ENCODE measurements at places on chromosomes 7 and 10.

- peak; percentile 82 for DNase-seq
Observed at GRCh38 chr10:44706745-44707144, 204.4 kb upstream of the TMEM72 start.

DNA sequence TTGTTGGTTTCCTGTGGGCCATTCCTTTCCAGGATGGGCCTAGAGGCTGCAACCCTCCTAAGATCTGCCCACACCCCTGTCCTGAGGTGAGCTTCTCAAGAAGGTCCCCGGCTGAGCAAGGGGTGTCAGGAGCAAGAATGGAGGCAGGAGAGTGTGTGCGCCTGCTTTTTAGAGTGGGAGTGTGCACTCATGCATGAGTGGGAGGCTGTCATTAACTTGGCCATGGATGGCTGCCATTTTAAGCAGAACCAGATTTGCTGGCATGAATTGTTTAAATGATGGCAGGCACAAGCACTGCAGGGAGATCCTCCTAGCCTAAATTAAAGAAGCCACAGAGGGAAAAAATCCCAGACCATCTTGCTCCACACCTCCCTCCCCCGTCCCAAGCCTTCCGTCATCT, 2.9 kb upstream of the SGPL1 start:
- no peak for DNase-seq

DNA sequence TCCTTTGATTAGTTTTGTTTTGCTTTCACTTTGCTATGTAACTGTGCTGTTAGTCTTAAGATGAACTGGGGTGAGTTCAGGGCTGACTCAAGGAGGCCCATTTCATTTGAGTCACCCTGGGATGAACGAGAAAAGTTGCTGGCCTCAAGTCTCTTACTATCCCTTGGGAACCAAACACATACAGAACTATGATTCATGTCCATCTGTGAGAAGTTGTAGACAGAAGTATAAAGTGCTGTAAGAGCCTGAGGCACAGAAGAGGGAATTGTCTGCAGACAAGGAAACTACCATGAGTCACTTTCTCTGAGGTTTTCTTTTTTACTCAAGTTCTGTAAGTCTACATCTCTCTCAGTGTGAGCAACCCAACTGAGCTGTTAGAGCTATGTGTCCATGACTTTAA, 179.8 kb upstream of the CSTF2T start:
- peak; percentile 98 for DNase-seq

GRCh38 chr7:118153551-118154177, 30.3 kb upstream of the LSM8 start:
- DNase-seq, result peak; percentile 61

- no peak for DNase-seq
Observed at GRCh38 chr7:126685596-126685995, 567.1 kb downstream of the GRM8 start.

DNA sequence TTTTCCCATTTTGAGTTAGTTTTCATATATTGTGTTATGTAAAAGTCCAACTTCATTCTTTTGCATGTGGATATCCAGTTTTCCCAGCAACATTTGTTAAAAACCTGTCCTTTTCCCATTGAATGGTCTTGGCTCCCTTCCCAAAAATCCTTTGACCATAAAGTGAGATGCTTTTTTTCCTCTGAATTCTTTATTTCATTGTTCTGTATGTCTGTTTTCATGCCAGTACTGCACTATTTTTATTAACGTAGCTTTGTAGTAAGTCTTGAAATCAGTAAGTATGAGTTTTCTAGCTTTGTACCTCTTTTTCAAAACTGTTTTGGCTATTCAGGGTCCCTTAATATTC, 20.0 kb downstream of the C1GALT1 start:
- DNase-seq, result no peak

DNA sequence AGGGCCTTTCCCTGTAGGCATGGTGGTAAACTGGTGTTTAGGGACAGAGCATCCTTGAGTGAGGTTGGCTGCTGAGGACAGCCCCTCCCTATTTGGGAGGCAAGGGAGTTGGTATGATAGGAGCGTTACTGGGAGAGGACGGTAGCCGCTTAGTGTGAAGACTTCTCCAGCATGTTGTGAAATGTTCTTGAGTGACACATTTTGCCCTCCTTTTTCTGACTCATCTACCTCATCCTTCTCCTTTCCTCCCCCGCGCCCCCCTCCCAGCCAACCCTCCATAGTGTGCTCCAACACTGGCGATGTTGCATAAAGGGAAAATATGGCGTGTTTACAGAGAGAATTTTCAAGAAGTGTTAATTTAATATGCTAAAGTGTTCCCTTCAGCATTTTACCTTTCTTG, 645.0 kb upstream of the GALNT17 start:
- DNase-seq, result no peak

- no peak for DNase-seq
Observed at GRCh38 chr7:1211611-1212010, 21.1 kb upstream of the UNCX start.

- DNase-seq, result peak; percentile 70
Observed at GRCh38 chr10:115417585-115418265, 324.6 kb downstream of the ATRNL1 start.

DNA sequence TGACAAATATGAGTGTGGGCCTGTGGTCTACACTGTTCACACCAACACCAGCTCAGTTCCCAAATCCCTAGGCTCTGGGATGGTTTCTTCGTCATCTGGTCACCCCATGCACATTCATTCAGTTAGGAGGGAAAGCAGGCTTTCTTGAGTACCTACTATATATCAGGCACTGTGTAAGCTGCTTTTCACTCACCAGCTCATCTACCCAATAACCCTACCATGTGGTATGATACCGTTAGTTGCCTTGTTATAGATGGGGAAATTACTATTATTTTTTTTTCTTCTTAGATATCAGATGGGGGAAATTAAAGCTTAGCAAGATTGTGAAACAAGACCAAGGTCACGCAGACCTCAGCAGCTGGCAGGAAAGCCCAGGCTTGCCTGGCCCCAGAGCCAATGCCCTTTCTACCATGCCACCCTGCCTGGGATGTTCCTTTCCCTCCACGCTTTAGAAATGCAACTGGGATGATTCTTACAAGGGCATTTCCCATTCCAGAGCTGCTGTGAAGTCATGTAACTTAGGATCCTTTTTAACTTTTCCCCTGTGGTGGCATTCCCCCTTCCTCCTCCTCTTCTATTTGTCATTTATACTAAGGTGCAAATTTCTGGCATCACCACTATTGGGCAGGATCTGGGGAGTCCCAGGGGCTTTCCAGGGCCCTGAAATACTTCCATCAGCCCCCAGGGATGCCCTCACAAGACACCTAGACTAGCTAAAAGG, 93.1 kb upstream of the EFCAB10 start:
- DNase-seq, result no peak

GRCh38 chr7:107528461-107528860, 35.3 kb downstream of the COG5 start:
- peak; percentile 60 for DNase-seq

- DNase-seq, result no peak
Observed at GRCh38 chr10:1114719-1115606, 58.8 kb downstream of the WDR37 start.

GRCh38 chr7:14501436-14501835, 401.1 kb downstream of the DGKB start:
- no peak for DNase-seq

GRCh38 chr7:72258074-72258473, 154.1 kb downstream of the CALN1 start:
- DNase-seq, result no peak

GRCh38 chr10:31131251-31131650, 99.6 kb upstream of the ZNF438 start:
- DNase-seq, result no peak

DNA sequence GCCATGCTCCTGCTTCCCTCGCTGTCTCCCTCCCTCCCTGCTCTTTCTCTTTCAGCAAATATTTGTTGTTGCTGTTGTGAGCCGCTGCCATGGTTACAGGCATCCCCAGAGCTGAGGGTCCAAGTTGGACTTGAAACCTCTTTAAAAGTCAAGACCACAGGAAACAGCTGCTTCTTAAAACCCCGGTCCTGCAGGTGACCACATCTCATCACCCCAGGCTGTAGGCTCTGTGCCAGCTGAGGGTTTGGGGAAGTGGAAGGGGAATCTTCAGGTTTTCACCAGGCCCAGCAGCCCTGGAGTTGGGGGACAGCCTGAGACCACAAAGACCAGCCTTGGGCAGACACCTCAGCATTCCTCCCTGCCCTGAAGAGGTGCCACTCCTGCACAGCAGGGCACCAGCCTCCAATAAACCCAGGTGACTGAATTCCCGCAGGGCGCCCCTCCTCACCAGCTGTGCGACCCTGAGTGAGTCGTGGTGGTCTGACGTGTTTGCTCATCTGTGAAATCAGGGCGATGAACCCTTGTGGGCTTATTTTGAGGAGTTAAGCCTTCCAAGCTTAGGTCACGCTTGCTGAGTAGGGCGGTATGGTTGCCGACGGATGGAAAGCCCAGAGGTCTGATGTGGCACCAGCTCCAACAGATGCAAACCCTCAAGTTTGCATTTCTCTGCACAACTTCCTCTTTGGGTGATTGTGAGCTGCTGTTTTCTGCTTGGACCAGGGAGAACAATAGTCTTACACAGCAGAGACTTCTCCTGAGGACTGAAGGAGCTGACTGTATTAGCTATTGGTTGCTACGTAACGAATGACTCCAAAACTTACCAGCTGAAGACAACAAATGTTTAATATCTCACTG, 24.8 kb downstream of the NPTX2 start:
- no peak for DNase-seq

- no peak for DNase-seq
Observed at GRCh38 chr10:124181656-124182055, 88.3 kb upstream of the CHST15 start.

DNA sequence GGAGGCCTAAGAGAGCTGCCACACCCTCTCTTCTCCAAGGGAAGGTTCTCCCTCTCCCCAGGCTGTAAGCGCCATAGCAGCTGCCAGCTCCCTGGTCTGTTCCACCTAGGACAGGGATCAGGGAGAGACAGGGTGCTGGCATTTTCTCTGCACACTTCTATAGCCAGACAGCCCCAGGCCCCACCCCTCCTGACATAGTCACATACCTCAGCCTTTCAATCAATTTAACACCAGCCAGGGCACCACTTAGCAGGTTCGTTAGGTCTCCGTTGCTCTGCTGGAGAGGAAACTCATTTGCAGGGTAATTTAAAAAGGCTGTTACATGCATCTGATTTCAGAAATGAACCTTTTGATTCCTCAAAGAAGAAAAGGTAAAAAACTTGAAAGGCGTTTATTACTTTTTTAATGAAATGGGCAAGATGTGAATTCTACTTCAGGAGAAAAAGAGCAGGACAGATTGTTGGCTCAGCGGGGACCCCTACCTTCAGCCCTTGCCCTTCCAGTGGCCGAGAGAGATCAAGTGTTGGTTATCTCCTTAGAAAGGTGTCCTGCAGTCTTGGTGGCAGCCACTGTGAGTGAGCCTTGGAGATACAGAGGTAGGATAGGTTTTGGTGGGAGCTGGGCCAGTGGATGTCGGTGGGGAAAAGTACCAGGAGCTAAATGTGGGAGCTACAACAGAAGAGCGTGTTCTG, 180.5 kb upstream of the GALNT17 start:
- no peak for DNase-seq

DNA sequence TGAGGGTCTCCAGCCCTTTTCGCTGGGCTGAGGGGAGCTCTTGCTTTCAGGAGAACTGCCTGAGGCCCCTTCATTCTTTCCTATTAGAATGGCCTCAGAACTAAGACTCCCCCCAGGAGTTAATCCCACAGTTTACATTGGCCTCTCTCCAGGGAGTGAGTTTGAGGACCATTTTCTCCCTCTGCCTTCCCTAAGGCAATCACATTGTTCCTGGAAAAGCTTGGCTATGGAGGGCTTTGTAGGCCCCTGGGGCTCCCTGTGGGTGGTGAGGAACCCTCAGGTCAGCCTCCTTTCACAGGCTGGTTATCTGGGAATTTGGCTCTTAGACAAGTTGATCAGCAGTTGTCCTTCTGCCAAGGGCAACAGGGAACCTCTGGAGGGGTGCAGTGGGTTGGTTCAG, 343.7 kb downstream of the RPS24 start:
- peak; percentile 5 for DNase-seq

- DNase-seq, result no peak
Observed at GRCh38 chr7:100577507-100577906, 3.8 kb upstream of the SAP25 start.

- DNase-seq, result peak; percentile 57
Observed at GRCh38 chr10:121935702-121936101, 7.9 kb upstream of the ATE1 start.

GRCh38 chr10:131902211-131902610, 1.4 kb downstream of the PPP2R2D start:
- DNase-seq, result peak; percentile 18

DNA sequence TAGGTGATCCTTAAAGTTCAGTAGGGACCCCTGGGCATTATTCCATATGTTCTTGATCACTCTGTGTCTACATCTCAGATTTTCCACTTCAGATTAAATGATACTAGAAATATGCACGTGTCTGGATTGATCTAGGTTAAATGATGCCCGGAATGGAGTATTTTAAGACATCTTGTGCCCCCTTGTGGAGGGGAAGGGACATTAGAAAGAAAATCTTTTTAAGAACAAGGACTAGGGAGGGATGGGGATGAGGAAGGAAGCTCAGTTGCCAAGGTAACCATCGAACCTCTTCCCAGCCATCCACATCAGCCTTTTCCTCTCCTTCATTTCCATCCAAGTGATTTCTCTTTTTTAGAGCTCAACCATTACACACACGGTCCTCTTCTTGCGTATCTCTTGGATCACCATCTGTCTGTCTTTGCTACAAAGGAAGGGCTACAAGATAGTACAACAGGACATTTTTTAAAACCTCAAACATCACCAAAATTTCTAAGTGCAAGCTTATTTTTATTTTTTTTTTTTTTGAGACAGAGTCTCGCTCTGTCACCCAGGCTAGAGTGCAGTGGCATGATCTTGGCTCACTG, 40.5 kb downstream of the PRSS2 start:
- DNase-seq, result peak; percentile 83

DNA sequence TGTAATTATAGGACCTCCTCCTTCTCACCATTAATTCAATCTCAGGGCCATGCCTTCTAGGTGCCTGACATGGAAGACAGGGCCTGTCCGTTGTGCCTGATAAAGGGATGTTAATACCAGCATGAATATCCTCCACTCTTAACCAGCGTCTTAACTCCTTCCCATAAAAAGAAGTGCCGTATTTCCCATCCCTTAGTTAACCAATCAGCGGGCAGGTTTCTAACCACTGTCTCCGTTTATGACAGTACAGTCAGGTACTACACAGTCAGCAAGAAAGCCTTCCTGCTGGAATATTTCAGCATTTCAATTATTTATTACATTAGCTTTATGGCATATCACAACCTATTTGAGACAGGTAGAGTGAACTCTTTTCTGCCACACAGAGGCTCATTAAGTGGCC, 308.6 kb upstream of the FZD8 start:
- DNase-seq, result no peak

DNA sequence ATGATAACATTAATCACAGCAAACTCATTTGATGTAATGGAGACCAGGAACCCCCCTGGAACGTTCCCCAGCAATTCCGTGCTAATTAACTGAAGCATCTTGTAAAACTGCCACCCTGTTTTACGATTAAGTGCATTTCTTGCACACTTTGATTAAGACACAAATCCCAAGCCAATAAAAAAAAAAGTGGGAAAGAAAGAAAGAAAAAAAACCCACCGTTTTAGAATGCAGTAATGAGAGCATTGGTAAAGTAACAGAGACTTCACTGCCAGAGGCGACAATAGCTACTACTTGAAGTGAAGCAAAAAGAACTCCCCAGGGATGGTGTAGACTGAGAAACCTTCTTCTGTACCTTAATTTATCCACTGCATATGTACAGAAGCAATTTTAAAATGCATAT, 616.1 kb downstream of the PTPRN2 start:
- DNase-seq, result no peak

- DNase-seq, result no peak
Observed at GRCh38 chr10:95403700-95404461, 113.1 kb upstream of the PDLIM1 start.

GRCh38 chr10:78502210-78502936, 468.7 kb downstream of the RPS24 start:
- peak; percentile 19 for DNase-seq

GRCh38 chr10:5814110-5815107, 1.2 kb upstream of the GDI2 start:
- peak; percentile 41 for DNase-seq

All from adipocyte (in vitro differentiated cells).